ENCODE measurements at places on chromosomes 1 and 21. TPM values are rescaled to one million over a fixed set of nuclear protein-coding genes. Genes with fewer than 3 reads are reported as not detected.

Gene FAM72D
- 10.7 TPM for total RNA-seq

GRCh38 chr1:226091461-226091860 is 28.9 kb downstream of the H3-3A start:
- no peak for DNase-seq

DNA sequence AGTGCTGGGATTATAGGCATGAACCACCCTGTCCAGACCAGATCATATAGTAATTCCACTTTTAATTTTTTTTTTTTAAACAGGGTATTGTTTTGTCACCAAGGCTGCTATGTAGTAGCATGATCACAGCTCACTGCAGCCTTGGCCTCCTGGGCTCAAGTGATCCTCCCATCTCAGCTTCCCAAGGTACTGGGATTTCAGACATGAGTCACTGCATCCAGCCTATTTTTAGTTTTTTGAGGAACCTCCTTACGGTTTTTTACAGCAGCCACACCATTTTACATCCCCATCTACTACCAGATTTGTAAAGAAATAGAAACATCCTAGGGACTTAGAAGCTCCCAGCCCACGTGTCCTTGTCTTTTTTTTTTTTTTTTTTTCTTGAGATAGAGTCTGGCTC is 24.0 kb downstream of the L1TD1 start:
- no peak for DNase-seq

- DNase-seq: no peak
These were observed 88.4 kb upstream of the PROX1 start for GRCh38 chr1:213899413-213899812.

Gene ARHGAP30
- total RNA-seq: 0.55 TPM

Gene CA6
- not detected for total RNA-seq

Gene TIAM1
- 19.1 TPM for total RNA-seq

DNA sequence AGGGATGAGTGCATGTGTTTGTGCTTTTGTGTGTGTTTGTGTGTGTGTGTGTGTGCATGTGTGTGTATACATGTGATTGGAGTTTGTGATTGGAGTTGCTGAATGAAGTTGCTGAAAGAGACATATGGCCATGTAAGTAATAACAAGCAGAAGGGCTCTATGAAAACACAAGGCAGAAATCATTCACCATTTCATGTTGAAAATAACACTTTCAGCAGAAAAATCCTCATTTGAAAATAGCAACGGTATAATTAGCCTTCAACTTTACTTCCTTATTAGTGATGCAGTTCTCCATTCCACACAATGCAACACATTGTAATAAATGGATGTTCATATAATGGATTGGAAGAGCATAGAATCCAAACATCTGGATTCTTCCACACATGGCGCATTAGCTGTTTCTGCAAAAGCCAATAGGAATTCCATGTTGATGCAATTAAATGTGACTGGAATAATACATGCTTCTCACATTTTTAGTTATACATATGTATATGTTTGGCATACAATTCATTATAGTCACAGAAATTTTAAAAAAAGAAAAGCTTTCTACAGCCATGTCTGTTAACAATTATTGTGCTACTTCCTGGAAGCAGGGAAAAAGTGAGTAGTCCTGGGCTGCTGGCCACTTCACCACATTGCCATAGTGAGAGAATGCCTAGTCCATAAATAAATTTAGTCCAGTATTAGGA is 538.0 kb downstream of the LTN1 start:
- no peak for DNase-seq

Gene CR1
- total RNA-seq: not detected
